Right hindlimb (tissue), 1 donor: ENCODE measurements at places on chromosomes 3 and 15.

DNA sequence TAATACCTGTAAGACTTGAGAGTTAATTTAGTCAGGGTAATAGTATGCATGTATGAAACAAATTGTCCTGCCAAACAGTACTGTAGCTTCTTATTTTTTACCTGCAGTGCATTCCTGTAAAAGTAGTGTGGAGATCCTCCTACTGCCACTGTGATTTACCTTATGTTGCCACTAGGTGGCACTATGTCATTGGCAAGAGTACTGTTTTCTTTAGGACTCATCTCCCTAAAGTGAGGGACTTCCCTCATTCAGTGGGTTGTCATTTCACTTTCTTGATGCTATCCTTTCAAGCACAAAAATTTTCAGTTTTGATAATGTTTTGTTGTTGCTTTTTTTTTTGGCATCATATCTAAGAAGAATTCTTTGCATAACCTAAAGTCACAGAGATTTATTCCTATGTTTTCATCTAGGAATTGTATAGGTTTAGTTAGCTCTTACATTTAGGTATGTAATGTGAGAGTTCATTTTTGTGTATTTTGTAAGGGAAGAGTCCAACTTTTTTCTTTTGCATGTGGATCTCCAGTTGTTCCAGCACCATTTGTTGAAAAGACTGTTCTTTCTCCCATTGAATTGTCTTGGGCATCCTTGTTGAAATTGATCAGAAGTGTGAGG lies 105.7 kb downstream of the AKAP13 start:
- peak; percentile 62 for DNase-seq

- no peak for DNase-seq
Measured at GRCh38 chr3:98812851-98813374, 49.8 kb downstream of the ST3GAL6 start.

GRCh38 chr3:140093742-140094141 lies 158.8 kb downstream of the CLSTN2 start:
- peak; percentile 85 for DNase-seq

GRCh38 chr15:96028620-96029019 lies 301.9 kb upstream of the NR2F2 start:
- DNase-seq: no peak

GRCh38 chr3:75863130-75863529 lies 77.8 kb upstream of the ZNF717 start:
- no peak for DNase-seq

DNA sequence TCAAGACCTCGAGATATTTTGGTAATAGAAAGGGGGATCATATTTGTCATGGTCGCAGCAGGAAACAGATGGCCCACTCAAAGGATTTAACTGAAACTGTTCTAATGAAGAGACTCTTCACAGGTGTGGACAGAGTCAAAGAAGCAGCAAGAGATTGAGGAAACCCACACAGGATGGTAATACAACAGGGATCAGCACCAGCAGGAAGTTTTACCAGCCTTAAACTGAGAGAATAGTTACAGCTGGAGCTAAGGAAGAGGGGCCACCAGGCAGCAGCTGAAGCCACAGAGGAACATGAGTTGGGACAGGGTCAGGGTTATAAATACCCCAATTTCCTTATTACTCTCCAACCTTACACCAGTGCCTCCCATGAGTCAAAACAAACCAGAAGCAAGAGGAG lies 131.8 kb upstream of the UBE2E2 start:
- no peak for DNase-seq

GRCh38 chr3:190229632-190230424 lies 92.4 kb downstream of the CLDN1 start:
- DNase-seq: no peak

DNA sequence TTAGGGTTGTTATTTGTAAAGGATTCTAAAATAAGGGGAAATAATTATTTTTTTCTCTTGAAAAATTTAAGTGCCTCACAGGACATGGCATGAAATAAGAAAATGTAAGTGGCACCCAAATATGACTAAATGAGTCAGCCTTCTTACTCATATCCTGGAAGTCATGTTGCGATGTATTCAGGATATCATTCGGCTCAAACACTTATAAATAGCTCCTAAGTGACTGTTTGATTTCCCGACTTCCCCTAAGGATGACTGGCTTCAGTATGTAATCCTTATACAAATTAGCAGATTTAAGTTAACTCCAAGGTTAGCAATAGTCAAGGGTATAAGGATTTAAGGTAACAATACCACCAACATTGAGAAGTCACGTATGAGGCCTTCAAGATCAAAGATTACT lies 57.3 kb upstream of the OSTN start:
- DNase-seq: no peak

DNA sequence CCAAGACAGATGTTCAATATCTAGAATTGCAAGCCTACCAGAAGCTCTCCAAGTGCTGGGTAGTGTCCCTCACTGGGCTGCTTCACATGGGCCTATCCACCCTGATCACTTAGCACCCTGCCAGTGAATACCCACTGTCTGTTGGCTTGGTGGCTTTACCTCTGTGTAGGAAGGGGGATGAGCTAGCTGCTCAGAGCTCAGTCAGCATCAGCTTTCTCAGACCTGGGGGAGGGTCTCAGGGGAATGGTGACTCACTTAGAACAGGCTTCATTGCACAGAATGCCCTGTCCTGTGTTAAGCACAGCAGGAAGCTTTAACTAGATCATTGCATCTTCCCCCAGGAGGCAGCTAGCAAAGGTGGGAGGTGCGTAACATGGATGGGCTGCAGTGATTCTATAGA lies 209.8 kb downstream of the PDCD6IP start:
- no peak for DNase-seq

DNA sequence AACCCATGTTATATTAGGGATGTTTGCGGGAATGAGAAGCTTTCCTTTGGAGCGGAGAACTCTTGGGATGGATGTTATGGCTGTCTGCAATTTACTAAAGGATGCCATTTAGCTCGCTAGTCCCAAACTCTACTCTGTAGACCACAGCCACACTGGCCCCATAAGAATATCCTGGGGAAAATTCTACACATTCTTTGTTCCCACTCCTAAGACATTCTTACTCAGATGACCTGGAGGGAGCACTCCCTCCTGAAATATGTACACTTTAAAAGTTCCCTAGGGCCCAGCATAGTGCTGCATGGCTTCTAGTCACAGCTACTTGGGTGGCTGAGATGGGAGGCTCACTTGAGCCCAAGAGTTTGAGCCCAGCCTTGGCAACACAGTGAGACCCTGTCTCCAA lies 288.7 kb upstream of the RORA start:
- no peak for DNase-seq

DNA sequence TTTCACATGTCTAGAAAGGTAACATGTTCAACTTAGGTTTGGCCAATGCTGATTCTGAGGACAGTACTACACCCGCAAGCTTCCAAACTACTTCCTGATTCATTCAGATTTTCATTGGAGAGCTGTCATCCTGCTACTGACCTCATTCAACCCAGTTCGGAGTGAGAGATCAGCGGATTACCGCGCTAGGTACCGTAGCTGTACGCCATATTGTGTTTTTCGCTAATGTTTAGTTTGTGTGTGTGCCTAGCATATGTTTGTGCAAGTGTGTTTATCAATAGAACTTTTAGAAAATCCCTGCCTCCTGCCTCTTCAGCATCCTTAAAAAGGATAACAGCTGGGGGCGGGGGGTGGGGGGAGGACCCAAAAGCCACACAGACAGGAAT lies 1.1 kb downstream of the ZBTB20 start:
- peak; percentile 65 for DNase-seq

DNA sequence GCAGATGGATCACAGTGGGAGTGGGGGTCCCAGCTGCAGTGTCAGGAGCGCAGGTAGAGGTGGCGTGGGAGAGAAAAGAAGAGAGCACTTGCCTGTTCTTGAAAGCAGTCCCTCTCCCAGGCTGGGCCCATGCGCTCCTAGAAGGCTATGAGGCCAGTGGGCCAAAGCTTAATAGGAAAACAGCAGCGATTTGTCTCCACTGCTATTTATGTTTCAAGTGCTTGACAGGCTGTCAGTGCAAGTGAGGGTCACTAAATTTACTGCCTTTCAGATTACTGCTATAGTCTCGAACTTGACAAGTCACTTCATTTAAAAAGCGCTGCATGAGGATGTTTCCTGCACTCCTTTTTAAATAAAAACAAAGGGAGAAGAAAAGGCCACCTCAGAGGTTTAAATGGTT lies 239.5 kb downstream of the GAP43 start:
- DNase-seq: no peak

DNA sequence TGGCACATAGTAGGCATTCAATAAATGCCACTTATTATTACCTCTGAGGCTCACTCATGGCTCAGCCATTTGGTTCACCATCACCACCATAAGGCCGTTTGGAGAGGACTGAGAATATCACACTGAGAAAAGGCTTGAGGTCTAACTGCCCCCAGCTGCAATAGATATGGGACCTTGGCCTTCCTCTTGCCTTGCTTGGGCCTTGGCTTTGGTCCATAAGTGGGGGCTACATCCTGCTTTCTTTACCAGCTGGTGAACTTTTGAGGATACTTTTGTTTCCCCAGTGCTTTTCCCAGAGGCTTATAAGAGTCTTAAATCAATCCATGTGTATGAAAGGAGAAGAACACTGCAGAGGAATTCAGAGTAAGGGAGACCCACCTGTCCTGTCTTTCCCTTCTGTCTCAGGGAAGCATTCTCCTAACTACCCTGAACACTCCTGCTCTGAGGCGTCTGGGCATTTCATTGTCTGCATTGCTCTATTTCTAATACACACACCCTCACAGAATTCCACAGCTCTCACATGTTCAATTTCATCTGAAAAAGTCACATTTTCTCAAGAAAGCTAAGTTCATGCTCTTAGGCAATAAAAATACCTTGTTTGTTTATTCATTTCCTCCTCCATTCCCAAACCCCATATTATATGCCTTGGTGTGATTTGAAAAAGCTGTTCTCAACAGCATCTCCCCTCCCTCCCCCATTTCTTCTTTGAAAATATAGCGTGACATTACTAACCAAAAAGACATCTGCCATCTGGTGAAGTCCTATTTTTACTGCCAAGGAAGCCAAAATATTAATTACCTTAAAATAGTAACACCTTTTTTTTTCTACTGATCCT lies 22.5 kb upstream of the KCNMB2 start:
- DNase-seq: peak; percentile 44

- DNase-seq: no peak
Measured at GRCh38 chr15:50117431-50118027, 1.5 kb downstream of the ATP8B4 start.

GRCh38 chr3:30341851-30342250 lies 264.6 kb upstream of the TGFBR2 start:
- no peak for DNase-seq

GRCh38 chr3:68360492-68360891 lies 571.9 kb downstream of the TAFA4 start:
- DNase-seq: no peak

- no peak for DNase-seq
Measured at GRCh38 chr3:100465892-100466777, 26.3 kb upstream of the TMEM45A start.

DNA sequence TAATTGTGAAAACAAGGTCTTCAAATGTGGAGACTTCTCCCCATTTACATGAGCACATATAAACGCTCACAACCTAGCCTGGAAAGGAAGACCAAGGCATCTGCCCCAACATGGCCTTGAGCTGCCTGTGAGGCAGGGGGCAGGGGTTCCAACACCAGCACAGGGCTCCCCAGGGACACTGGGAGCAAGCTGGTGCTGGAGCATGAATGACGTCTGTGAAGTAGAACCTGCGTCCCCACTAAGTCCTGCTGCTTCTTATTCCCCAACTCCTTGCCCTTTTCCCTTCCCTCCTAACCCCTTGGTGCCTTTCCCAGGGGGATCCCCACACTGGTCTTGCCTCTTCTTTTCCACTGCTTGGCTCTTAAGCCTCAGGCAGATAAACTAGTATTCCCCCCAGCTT lies 93.1 kb downstream of the RBPMS2 start:
- DNase-seq: no peak

- no peak for DNase-seq
Measured at GRCh38 chr15:90205886-90206285, 4.8 kb downstream of the SEMA4B start.

- DNase-seq: no peak
Measured at GRCh38 chr15:49693498-49693897, 72.7 kb downstream of the DTWD1 start.

DNA sequence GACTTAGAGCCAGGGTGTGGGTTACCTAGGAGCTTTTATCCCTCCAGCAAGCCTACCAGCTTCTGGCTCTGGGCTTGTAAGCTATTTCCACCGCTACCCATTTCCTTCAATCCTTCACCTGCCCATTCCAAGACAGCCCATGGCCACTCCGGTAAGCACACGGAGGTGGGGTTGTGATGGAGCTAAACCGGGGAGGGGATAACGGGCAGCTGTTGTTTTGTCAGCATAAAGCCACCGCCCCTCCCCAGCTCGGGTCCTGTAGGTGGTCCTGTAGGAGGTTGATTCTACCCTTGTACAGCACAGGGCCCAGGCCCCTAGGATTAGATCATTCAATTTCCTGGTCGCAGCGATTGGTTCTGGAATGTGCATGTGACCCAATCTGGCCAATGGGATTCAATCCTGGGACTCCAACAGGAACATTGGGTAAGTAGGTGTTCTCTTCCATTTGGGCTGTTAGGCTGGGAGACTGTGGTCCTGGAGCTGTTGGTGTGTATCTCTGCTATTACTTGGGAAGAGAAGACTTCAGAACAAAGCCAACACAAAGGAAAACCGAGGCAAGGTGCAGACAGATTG lies 150.6 kb downstream of the RAB11A start:
- no peak for DNase-seq

DNA sequence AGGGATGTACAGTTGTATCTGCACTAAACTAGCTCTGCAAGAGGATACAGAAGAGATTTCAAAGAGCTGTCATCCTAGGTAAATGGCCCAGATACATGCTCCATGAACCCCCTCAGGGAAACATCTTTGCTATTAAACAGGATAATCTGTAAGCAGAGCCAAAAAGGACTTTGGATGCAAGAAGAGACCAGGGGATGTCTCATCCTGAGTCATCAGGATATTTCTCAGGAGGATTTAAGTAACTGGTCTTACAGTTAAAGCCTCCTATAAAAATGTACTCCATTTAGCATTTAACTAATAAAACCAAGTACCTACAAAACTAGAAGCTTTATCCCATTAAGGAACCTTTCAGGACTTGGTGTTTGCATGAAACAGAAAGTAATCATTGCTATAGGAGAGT lies 48.2 kb upstream of the PHLDB2 start:
- no peak for DNase-seq

DNA sequence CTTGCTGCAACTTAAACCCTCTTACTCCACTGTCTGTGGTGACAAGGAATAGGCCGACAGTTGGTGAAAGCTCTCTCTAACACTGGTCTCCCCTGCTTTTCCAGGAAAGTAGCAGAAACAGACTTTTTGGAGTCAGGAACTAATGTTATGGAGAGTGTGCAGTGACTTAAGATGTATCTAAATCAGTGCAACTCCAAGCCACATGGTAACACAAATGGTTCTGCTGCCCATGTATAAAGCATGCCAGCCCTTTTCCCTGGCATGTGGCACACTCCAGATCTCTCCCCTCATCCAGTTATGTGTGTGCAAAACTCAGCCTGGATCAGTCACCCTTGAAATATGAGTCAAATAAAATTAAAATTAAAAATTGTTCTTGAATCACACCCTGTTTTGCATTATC lies 55.4 kb downstream of the SEMA5B start:
- no peak for DNase-seq

DNA sequence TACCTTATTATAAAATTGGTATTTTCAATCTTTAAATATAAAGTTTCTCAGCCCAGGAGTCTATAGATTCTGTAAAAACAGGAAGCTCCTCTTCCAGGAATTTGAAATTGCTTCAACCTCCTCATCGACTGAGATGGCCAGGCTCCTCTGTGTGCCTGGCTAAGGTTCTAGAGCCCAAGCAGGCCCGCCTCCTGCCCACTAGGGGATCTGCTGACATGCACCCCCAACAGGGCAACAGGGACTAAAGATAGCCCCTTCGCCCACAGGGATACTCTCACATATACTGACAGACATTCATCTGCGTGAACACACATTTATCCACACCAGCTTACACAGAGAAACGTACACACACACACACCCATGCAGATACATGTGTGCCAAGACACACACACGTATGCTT lies 183.1 kb upstream of the TLE3 start:
- DNase-seq: no peak
